ENCODE measurements at places on chromosomes 16 and 17. TPM values are rescaled to one million over a fixed set of nuclear protein-coding genes. Genes with fewer than 3 reads are reported as not detected.

The KRTAP2-1 gene
- not detected for polyA plus RNA-seq

The TAT gene
- not detected for polyA plus RNA-seq

DNA sequence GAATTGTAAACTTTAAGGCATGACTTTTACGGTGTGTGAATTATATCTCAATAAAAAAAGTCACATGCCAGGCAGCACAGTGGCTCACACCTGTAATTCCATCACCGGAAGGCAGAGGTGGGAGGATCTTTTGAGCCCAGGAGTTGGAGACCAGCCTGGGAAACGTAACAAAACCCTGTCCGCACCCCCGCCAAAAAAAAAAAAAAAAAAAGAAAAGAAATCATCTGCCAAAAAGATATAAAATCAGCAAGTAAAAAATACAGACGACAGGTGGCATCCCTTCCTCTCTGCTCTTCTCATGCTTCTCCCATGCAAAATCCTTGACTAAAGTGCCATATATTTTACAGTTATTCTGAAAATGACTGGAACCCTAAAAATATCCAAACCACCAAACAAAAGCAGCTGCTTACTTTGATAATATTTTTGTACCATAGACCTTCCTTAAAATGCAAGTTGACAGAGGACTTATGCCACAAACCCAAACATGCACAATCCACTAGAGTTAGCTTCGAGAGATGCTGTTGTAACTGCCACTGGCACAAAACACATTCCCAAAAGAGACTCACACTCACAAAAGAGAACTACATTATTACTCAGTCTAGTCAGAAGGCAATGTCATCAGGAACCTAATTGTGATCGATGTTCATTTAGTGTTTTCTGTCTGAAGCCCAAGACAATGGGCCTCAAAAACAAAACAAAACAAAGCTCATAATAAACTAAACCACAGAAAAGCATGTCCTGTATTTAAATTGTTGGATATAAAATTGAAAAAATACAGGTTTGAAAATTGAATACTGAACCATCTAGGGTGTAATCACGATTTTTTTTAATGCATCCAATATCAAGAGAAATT is 2.4 kb downstream of the CRLF3 start:
- no peak overlapping the region for H3K27ac ChIP-seq
- H3K36me3 ChIP-seq, result no peaks in the 10 kb centered on the region
- peaks cover 7% of the 10 kb centered on the region for H3K4me1 ChIP-seq
- no peak overlapping the region for H3K4me3 ChIP-seq
- DNase-seq, result no peak
- H3K27me3 ChIP-seq, result no peaks in the 10 kb centered on the region

GRCh38 chr17:19485800-19486340 is 47.8 kb upstream of the SLC47A1 start:
- H3K27ac ChIP-seq, result no peak overlapping the region
- H3K4me1 ChIP-seq, result no peaks in the 10 kb centered on the region
- no peak for DNase-seq
- no peaks in the 10 kb centered on the region for H3K27me3 ChIP-seq
- H3K36me3 ChIP-seq, result no peaks in the 10 kb centered on the region
- H3K4me3 ChIP-seq, result no peak overlapping the region

DNA sequence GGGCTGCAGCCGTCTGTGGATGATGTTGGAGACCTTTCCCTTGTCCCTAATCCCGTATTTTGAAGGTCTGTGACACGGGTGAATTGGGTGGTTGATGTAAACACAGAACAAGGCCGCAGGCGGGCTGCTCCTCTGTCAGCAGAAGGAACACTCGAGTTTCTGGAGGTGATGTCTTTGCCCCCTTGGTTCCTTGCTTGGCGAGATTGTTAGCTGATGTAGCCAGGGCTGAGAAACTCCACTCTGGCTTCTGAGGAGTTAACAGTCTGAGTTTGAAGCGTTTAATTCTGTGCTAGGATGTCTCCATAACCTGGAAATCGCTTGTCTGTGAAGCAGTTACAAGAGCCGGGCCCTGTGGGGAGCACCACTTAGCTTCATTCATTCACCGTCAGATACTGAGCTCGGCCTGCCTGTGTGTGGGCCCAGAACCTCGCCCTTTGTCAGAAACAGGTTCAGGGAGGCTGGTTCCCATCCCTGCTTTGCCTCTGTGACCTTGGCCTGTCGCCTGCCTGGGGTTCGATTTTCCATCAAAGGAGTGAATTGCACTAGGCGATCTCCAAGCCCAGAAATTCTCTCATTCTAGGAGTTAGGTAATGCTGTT is 1.3 kb downstream of the MAPK8IP3 start:
- peak; percentile 43 for DNase-seq
- H3K27me3 ChIP-seq, result no peaks in the 10 kb centered on the region
- peaks cover 12% of the 10 kb centered on the region for H3K4me1 ChIP-seq
- peaks cover 3% of the 10 kb centered on the region for H3K36me3 ChIP-seq

GRCh38 chr17:72419866-72420774 is 299.3 kb downstream of the SOX9 start:
- peak overlapping the region; percentile 85 for H3K27ac ChIP-seq
- no peaks in the 10 kb centered on the region for H3K27me3 ChIP-seq
- no peak for DNase-seq
- H3K36me3 ChIP-seq, result no peaks in the 10 kb centered on the region
- peaks cover 16% of the 10 kb centered on the region for H3K4me1 ChIP-seq
